ENCODE measurements at places on chromosomes 11 and 22.

- no peaks in the 10 kb centered on the region for H3K4me1 ChIP-seq
- H3K36me3 ChIP-seq = no peaks in the 10 kb centered on the region
- no peak overlapping the region for H3K27ac ChIP-seq
- no peak overlapping the region for H3K4me3 ChIP-seq
- DNase-seq = no peak
Measured at GRCh38 chr11:134313379-134313778, 18.4 kb upstream of the GLB1L2 start.

DNA sequence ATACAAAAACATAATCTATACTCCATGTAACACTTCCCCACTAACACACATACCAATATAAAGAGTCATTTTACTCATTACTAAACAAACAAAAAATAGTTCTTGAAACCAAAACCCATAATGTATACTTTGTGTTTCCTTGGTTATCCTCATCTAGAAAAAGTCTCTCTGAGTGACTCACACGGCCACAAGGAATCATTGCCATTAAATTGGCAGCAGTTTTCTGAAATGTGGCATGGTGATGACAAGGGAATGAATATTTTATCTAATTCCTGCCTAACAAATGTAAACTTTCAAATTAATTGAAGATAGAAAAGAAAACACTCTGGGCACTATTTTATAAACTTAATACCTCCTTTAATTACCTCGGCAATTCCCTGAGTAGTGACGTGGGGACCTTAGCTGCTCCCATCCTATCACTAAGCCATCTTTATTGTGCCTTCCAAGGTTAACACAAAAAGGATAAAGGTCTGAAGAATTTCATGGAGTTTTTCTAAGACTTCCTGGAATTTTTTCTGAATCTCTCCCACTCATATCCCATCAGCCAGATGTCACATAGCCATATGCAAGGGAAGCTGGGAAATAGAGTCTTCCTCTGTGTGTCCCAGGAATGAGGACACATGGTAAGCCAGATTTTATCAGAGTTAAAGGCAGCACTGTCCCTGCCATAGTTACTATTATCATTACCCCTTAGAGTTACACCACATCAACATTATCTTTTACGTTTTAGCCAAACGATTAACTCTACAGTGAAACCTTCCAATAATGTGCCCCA lies 857.2 kb upstream of the TENM4 start:
- no peak for DNase-seq
- no peaks in the 10 kb centered on the region for H3K4me1 ChIP-seq

- DNase-seq = no peak
- no peaks in the 10 kb centered on the region for H3K36me3 ChIP-seq
- H3K4me3 ChIP-seq = no peak overlapping the region
- H3K27ac ChIP-seq = no peak overlapping the region
- H3K27me3 ChIP-seq = no peaks in the 10 kb centered on the region
- H3K4me1 ChIP-seq = no peaks in the 10 kb centered on the region
Measured at GRCh38 chr11:92489826-92490399, 265.3 kb downstream of the FAT3 start.

DNA sequence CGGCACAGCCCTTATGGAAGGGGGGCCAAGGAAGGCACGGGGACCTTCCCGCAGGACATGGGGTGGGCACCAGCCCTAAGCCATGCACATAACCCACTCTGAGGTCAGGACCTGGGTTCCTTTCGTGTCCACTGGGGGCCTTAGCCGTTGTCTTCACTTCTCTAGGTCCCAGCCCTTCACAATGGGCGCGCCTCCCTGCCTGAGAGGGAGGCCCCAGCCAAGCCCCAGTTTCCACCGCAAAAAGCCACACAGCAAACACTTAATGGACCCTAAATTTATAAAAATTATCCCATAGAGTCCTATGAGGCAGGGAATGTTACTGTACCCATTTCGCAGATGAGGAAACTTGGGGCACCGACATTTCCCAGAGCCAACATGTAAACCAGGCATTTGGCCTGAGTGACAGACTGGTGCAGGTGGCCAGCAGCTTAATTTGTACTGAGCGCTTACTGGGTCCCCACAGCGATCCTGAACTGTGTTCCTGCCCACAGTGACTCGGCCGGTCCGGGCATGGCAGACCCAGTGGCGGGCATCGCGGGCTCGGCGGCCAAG lies 1.2 kb downstream of the GAS2L1 start:
- H3K4me3 ChIP-seq = peak overlapping the region; percentile 92
- peak overlapping the region; percentile 89 for H3K27ac ChIP-seq
- no peaks in the 10 kb centered on the region for H3K36me3 ChIP-seq

DNA sequence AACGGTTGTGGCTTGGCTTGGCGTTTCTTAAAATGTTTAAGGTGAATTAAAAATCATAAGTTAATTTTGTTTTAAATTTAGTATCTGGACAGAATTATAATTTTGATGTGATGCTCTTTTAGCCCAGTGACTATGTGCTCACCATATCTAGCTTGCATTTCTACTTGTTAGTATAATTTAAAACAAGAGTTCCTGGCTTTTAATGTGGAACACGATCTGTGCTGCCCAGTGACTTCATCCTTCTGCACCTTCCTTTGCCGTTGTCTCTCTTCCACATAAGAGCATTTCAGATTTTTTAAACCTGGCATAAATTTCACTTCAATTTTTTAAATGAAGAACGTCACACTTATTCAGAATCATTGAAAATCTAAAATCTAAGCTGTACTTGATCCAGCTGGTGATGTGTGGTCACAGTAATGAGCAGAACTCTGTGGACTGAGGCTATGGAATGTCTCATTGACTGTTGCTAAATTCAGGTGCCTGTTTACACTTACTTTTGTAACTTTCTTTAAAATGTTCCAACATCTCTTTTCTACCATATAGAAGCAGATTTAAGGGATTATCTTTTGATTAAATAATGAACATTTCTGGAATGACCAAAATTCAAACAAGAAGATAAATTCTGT lies 75.4 kb upstream of the ADSL start:
- no peaks in the 10 kb centered on the region for H3K27me3 ChIP-seq
- H3K4me3 ChIP-seq = no peak overlapping the region
- no peak for DNase-seq
- H3K4me1 ChIP-seq = peaks cover 3% of the 10 kb centered on the region
- peak overlapping the region; percentile 38 for H3K27ac ChIP-seq

DNA sequence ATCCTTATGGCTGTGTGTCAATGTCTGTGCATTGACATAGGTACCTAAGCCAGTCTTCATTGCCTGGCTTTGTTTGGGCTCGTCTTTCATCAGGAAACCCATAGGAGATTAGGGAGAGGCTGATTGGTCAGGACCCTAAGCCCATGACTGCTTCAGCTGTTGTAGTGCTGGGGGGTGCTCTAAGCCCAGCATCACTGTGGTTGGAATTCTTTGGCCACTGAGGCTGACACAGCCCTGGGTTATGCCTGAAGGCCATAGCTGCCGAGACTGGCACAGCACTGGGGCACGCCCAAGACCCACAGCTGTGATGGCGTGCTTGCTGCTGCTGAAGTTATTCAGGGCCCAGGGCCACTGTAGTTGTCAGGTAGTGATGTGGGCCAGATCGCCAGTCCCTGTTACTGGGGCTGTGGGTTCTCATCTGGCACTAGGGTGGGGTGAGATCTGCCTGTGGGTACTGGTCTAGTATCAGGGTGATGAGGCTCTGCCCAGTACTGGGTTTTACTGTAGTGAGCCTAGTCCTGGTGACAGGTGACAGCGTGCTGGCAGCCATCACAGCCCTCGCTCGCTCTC lies 4.9 kb downstream of the USP18 start:
- peaks cover 4% of the 10 kb centered on the region for H3K4me1 ChIP-seq
- H3K27ac ChIP-seq = no peak overlapping the region
- H3K36me3 ChIP-seq = no peaks in the 10 kb centered on the region
- H3K4me3 ChIP-seq = no peak overlapping the region

DNA sequence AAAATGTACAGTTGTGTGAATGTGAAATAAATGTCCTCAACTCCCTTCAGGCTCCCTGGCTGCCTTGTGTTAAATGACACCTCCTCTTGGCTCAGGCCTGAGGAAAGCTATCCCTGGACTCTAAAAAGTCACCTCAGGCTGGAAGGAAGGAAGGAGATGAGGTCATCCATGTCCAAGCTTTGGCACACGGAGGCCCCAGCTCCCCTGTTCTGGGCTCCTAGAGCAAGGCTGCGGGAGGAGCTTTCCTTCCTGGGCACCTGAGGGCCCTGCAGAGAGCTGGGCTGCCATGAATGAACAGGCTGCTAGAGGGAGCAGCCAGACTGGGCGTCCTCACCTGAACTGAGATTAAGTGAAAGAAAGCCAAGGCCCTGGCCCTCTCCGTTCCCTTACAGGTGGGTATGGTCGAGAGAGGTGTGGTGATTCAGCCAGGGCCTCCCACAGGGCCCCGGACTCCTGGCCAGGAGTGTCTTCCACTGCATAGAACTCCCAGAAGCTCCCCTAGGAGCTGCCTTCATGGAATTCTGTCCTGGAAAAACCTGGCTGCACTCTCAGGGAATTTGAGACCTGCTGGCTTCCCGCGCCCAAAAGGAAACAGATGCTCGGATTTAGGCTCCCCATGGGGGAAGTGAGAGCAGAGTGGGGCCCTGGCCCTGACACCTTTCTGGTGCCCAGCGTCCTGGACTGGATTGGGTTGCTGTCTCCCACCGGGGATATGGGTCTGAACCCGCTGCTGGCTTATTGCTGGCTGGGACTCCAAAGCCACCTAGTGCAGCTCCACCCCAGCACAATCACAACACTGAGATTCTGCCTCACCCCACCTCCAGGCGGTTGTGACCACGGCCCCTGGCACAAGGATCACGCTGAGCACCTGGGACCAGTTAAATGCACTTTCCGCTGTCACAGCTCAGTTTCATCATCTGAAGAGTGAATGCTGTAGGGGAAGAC lies 22.2 kb downstream of the MYBPC3 start:
- H3K36me3 ChIP-seq = peaks cover 2% of the 10 kb centered on the region
- no peak overlapping the region for H3K4me3 ChIP-seq
- peaks cover 7% of the 10 kb centered on the region for H3K4me1 ChIP-seq
- H3K27me3 ChIP-seq = no peaks in the 10 kb centered on the region
- no peak overlapping the region for H3K27ac ChIP-seq

DNA sequence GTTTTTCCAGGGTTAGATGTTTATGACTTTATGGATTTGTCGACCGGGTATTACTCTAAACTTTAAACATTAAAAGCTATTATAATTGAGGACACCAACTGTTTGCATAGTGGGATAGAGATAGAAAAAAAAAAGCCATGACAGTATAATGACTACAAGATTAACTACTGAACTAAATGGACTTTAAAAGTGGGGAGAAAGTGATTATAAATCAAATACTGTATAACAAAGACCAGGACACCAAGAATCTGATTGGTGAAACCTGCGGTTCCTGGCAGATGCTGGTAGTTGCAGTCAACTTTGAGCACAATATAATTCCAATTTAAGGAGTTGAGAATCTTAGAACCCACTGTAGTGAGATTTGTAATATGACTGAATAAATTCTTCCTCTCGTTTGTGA lies 2.5 kb downstream of the CRKL start:
- no peaks in the 10 kb centered on the region for H3K27me3 ChIP-seq
- peak overlapping the region; percentile 14 for H3K4me3 ChIP-seq

DNA sequence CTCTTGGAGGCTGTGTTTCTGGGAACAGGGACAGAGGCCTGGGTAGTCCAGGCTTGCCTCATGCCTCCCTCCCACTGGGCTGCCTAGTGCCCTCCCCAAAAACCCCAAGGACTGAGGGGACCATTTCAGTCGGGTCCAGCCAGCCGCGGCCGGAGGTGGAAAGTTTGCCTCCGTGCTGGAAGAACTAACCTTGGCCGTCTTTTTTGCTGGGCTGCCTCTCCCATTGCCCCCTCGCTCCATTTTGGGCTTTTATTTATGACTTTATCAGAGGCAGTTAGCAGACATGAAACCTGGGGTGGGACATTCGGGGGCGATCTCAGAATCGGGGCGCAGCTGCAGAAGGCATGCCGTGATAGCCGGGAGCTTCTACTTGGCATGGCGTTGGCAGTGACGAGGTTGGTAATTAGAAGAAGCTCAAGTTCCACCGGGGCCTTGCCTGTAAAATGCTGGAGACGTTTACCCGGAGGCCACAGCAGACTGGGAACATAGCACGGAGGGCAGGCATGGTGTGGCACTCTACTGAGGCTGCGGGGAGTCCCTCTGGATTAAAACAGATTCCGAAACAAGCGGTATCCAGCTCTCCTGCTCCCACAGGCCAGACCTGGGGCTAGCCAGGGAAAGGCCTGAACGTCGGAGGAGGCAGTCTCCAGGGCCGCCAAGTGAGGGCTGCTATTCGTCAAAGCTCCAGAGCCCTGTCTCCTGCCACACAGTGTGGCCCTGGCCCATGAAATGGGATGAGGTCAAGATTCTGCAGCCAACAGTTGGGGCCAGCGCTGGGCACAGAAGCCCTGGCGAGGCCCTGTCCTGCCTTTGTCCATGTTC lies 76.4 kb upstream of the PPARA start:
- H3K27ac ChIP-seq = peak overlapping the region; percentile 73
- no peak for DNase-seq
- peaks cover 9% of the 10 kb centered on the region for H3K36me3 ChIP-seq
- H3K4me3 ChIP-seq = peak overlapping the region; percentile 95
- H3K27me3 ChIP-seq = no peaks in the 10 kb centered on the region
- H3K4me1 ChIP-seq = peaks cover 50% of the 10 kb centered on the region

DNA sequence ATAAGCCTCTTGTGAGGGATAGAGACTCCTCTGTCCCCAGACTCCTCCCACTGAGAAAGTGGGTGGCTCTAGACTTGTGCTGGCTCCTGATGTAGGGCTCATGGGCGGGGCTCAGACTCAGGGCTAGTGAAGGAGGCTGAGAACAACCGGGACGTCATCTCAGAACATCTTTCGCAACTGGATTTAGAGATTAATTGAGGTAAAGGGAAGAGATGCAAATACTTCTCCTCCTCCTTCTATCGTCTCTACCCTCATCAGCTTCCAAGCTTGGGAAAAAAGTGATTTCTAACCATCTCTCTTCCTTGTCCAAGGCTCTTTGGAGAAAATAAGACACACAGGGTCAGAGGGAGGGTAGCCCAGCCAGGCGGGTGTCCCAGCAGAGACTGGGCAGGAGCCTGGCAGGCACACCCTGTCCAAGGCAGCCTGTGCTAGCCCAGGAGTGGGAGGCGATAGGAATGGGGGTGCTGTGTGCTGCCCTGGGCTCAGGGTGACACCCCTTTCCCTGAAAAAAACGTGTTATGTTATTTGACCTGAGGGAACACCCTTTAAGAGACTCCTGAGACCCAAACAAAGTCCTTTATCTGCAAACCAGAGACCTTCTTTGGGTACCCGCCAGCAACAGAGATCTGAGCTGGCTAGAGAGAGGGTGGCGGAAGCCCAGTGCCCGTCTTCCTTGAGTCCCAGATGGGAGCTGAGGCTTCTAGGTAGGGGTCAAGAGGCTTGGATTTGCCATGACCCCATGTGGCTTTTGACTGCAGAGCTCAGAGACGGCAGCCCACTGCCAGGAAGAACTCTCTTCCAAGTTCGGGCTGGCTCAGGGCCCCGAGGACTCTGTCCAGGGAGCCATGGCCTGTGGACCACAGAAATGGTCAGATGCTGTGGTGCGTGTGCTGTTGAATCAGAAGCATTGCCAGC lies 160.9 kb downstream of the ADAMTS15 start:
- H3K4me1 ChIP-seq = peaks cover 34% of the 10 kb centered on the region
- peak overlapping the region; percentile 92 for H3K27ac ChIP-seq
- DNase-seq = peak; percentile 94
- no peaks in the 10 kb centered on the region for H3K36me3 ChIP-seq
- H3K4me3 ChIP-seq = no peak overlapping the region

All from tibial nerve (tissue), 4 donors.